ENCODE measurements at places on chromosomes 7 and 10.

DNA sequence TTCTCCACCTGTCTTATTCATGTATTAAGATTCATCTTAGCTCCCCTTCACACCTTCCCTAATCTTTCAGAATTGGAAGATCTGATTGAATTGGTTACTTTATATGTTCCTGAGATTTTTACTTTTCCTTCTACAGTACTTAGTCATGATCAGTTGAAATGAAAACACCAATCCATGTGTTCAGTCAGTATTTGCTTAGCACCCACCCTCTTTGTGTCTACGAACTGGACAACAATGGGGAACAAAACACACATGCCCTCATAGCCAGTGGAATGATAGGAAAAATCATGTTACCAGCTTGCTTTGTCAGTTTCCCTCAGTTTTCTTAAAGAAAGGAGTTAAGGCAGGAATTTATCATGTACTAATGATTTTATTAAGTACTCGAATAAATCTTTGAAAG is 2.0 kb downstream of the MASTL start:
- no peak for DNase-seq

DNA sequence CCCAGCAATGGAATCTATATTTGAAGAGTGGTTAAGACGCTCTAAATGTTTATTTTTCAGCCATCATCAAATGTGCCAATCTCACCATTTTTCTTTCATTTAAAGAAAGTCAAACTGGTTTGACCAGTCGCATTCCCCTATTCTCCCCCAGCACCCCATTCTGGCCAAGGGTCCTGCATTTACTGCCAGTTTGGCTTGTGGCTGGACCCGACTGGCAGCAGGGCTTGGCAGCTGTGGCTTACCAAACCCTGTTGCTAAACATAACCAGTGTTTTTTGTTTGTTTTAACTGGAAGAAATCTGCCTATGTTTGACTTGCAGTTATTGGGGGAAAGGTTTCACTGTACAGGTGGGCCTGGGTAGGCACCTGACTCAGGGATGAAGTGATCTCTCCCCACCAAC is 116.3 kb downstream of the CYP26A1 start:
- no peak for DNase-seq

DNA sequence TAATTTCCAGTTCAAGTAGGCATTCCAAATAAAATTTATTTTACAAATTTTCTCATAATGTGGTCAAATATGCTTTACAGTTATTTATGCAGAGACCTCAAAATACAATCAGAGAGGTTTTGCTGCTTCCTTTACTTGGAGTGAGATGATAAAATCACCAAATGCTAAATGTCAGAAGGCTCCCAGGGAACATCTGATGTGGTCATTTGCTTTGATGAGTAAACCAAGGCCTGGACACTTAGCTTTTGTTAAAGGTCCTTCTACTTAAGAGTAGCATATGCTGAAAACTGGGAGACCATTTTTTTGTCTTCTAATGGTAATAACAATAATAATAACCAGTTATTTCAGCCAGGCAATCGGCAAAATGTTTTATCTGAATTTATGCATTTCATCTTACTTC is 60.6 kb upstream of the AKR1E2 start:
- DNase-seq, result no peak

DNA sequence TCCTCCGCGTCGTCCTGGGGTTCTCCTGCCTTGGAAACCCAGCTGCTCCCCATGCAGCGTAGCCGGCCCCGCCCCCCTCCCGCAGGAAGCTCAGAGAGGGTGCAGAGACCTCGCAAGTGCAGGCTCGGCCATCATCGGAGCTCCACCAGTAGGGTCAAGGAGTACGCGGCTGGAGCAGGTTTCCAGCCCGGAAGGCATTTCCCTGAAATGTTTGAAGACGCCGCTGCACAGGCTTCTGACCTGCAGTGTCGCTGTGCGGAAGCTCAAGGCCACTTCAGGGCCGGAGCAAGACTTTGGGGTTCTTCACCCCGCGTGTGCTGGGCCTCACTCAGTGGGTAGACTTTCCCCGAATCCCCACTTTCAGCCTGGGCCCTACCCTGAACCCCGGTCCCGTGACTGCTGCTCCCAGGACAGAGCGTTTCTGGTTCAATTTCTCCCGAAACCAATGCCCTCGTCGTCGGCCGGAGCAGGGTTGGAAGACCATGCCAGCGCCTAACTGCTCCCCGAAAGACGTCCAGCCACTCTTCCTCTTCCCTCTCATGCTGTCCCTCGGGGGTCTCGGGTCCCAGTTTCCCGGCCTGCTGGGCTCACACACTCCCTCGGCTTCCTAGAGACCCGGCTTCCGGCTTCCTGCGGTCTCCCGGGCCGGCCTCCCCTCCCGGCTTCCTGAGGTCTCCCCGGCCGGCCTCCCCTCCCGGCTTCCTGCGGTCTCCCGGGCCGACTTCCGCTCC is 52.1 kb downstream of the INSIG1 start:
- DNase-seq, result no peak

Data from COLO829 (cell line).